ENCODE measurements at places on chromosomes 1 and 21. TPM values are rescaled to one million over a fixed set of nuclear protein-coding genes. Genes with fewer than 3 reads are reported as not detected.

The SERINC2 gene
- total RNA-seq, result 2.0 TPM

The AVPR1B gene
- not detected for total RNA-seq

The RHOC gene
- total RNA-seq, result 764 TPM

The SYPL2 gene
- under 0.01 TPM for total RNA-seq

The SYT14 gene
- 1.4 TPM for total RNA-seq

The PSRC1 gene
- total RNA-seq, result 34.6 TPM

The NPPB gene
- not detected for total RNA-seq

The TLCD4 gene
- total RNA-seq, result 0.83 TPM

The FYB2 gene
- not detected for total RNA-seq

The CELA3B gene
- not detected for total RNA-seq

The COL24A1 gene
- 2.5 TPM for total RNA-seq

The FAM78B gene
- total RNA-seq, result 0.28 TPM
